ENCODE measurements at places on chromosomes 3 and 15.

- DNase-seq, result no peak
Measured at GRCh38 chr3:117580806-117581205, 871.2 kb downstream of the TUSC7 start.

GRCh38 chr3:173396191-173397041, 1.1 kb upstream of the NLGN1 start:
- DNase-seq, result no peak

GRCh38 chr3:177174607-177175170, 22.6 kb downstream of the TBL1XR1 start:
- no peak for DNase-seq

DNA sequence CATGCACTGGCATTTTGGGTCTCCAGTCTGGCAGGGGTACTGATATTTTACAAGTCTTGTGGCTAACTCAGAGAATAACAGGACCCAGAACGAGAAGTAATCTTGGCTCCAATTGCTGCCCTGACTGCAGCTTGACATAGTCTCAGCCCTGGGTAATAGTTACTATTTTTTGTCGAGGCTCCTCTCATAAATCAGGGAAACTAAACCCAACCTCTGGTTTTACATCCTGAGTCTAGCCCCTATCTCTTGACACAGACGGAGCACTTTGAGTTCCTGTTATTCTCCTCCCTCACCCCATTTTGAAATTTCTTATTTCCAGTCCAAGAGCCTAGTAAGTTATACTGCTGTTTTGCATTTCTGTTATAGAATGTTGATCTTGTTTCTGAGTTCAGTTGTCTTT, 276.1 kb upstream of the GOLIM4 start:
- DNase-seq, result no peak

- no peak for DNase-seq
Measured at GRCh38 chr3:20739814-20740213, 553.8 kb upstream of the SGO1 start.

DNA sequence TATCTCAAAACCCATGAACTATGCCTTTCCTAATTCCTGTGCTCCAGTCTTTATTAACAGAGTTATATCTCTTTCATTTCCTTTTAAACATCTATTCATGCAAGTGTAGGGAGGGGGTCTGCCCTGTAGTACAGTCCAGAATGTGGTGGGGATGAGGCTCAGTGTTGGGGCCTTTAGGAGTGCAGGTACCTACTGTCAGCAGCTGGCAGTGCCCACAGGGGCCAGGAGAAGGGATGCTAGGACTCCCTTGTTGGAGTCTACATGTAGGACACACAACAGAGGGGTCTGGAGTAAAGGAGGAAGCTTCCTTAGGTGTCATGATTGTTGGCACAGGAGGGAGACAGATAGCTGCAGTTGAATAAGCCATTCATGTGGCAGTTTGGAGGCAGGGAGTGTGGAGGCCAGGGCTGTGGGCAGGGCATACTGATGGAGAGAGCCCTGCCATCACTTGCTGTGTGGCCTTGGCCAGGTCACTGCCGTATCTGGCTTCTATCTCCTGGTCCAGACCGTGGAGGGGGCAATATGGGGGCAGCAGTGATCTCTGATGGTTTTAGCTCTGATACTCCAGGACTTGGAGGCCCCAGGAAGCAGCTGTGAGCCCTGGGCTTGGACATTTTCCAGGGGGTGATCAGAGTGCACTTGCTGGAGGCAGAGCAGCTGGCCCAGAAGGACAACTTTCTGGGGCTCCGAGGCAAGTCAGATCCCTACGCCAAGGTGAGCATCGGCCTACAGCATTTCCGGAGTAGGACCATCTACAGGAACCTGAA, 29.5 kb downstream of the ESYT3 start:
- DNase-seq, result no peak

- DNase-seq, result no peak
Measured at GRCh38 chr15:63473007-63473748, 31.2 kb upstream of the USP3 start.

- no peak for DNase-seq
Measured at GRCh38 chr3:143427631-143428030, 308.1 kb downstream of the CHST2 start.

DNA sequence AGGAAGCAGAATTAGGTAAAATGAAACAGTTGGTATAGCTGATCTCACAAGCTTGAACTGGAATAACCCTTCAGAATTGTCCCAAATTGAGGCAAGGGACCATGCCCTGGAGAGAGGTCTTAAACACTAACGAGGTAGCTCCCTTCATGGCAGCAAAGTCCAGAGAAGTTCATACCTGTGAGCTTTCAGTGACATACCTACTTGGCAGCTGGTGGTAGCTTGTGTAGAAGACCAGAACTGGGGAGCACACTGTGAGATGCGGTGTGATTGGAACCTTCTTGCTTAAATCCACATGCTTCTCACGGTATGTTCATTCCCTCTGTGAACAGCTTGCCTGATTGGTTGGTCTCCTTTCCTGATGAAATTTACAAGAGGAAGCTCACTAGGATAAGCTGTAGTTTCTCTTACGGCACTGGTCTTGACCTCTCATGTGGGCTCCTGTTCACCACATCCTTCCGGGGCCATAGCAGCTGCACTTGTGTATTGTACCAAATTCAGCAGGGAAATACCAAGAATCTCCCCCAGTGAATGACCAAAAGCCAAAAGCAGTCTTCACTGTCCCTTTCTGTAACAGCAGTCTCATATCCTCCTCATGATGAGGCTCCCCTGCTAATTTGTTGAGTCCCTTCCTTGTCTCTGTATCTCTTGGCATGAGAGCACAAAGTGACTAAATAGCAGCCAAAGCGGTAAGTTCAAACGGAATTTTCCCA, 483.7 kb upstream of the FRG2C start:
- DNase-seq, result no peak

DNA sequence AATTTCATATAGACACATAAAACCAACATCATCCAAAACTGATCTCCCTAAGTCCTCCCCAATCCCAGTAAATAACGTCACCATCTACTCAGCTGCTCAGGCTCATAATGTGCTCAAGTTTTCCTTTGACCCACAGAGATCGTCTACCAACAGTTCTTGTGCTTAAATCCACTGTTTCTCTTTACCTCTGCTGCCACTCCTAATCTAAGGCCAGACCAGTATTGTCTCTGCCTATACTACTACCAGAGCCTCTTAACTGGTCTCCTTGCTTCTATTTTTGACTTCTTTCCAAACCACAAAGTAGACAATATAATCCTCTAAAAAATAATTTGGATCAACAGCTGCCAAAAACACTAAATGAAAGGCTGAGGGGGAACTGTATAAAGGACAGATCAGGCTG, 65.3 kb downstream of the CLASP2 start:
- DNase-seq, result no peak

DNA sequence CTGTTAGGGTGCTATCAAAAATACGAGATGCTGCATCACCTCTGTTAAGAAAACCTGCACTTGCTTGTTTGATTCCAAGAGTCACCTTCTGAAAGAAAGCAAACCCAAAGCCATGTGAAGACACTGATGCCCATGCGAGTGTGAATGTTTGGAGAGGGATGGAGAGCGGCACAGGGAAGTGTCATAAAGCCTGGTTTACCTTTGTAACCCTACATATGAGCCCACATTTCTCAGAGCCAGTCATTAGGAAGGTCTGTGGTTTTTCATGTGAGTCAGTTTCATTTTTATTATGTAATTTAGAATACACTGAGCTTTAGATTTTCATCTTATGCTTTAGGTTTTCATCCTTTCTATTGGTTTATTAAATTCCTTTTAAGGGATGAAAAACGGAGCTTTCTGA, 896.8 kb downstream of the ROBO1 start:
- no peak for DNase-seq

DNA sequence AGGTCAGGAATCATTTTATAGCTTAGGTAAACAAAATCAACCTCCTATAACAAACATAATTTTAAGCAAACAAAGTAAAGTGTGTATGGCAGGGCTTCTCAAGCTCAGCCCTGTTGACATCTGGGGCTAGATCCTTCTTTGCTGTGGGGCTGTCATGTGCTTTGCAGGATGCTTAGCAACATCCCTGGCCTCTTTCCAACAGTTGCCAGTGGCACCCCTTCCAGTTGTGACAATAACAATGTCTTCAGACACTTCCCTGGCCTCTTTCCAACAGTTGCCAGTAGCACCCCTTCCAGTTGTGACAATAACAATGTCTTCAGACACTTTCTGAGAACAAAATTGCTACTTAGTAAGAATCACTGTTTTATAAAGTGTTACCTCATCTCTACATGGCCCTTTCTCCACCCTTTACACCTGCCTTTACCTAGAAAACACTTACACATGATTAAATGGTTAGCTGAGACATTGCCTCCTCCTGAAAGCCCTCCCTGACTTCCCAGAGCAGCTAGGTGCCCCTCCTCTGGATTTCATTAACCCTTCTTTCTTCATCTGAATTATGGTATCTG, 194.0 kb upstream of the LMCD1 start:
- peak; percentile 36 for DNase-seq

DNA sequence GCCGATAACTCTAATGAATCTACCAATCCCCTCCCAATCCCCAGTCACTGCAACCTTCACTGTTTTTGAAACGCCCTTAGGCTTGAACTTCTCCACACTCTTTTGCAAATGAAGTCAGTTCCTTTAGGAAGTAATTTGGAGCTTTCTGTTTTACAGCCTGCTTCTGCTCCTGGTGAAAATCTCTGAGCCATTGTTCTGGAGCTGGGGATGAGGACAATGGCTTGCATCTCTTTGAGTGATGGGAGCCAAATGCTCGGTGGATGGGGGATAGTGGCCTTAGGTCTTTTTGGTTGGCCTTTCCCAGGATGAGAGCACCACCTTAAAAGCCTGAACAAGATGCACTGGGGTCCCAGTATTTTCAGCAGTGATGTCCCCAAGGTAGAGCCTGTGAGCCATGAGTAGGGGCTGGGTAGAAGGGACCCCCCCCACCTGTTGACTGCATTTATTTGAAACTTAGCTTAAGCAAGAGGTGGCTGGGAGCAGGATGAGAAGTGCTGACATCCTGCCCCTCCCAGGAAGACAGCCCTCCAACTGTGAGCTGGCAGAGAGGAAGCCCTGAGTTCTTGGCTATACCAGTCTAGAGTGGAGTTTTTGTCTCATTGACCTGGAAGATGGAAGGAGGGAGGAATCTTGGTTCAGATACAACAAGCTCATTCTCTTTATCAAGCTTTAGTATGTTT, 7.6 kb upstream of the MYO5C start:
- DNase-seq, result no peak

GRCh38 chr3:187104933-187105332, 34.4 kb downstream of the RPL39L start:
- no peak for DNase-seq

- no peak for DNase-seq
Measured at GRCh38 chr15:96359616-96360521, 29.4 kb downstream of the NR2F2 start.

DNA sequence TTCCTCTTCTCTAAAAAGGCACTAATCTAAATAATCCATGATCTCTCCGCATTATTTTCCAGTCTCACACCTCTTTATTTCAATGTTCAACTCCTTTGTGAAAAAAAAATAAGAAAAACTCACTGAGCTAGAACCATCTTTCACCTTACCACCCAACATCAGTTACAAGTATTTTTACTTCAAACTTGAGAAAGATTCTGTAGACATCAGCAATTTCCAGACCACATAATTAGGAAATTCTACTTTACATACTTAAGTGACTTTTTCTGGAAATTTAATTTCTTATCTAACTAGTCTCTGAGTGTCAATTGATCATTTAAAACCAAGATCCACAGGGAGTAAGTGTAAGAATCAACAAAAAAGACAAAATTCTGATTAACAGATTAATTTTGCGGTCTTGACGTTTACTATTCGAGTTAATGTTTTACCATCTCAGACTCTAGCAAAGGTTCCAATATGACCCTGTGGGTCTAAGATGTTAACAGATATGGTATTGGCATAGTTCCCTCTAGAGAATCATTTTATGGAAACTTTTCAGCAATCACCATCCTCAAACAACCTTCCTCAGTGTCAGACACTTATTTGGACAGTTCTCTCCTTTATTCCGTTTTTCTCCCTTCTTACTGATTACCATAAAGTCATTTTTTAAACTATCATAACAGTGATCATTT, 5.1 kb downstream of the ATP13A3 start:
- no peak for DNase-seq

DNA sequence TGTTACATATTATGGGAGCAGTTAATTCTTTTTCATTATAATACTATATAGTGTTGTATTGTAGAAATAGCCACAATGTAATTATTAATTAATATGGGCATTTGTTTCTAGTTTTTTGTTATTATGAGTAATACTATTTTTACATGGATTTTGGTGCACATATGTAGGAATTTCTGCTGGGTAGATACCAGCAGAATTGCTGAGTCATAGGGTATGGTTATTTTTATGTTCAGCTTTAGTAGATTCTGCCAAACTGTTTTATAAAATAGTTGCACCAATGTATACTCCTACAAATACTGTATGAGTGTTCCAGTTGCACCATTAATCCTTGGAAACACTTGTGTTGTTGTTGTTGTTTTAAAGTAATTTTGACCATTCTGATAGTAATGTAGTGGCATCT, 91.5 kb downstream of the SH3GL3 start:
- no peak for DNase-seq

DNA sequence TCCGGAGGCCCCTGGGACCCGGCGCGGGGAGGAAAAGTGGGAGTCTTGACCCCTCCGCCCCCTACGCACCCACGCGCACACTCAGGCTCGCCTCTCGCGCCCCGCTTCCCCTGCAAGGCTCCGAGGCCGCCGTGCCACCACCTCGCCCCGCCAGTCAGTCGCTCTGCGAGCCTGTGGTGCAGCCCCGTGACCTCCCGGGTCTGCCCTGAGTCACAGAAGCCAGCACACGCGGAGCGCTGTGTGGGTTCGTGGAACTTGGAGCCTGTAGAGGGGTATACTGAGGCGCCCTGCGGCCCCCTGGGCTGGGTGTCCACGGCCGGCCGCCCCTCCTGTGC, 380 bp upstream of the ALS2CL start:
- no peak for DNase-seq

- DNase-seq, result no peak
Measured at GRCh38 chr3:11552289-11553264, 91.1 kb downstream of the VGLL4 start.

- DNase-seq, result no peak
Measured at GRCh38 chr3:77071809-77072208, 31.9 kb downstream of the ROBO2 start.

DNA sequence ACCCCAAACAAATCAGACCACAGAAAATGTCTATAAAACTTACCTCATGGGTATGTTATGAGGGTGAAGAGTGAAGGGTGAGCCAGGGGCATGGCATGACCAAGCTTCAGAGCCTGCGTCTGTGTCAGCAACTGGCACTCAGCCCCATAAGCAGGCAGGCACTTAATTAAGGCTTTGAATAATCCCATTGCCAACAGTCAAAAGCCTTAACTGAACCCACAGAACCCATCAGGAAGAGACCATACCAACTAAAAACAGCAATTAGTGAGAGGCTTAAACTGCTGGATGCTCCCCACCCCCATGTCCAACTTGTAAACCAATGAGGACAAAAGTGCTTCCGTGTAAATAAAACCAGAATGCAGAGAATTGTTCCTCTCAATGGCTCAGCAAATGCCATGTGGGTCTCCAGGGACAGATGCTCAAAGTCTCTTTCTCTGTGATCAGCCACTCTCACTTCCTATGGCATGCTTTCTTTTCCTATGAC, 126.0 kb downstream of the MYLK start:
- peak; percentile 45 for DNase-seq

- DNase-seq, result peak; percentile 70
Measured at GRCh38 chr3:52233968-52234367, 5.0 kb downstream of the TWF2 start.

- DNase-seq, result no peak
Measured at GRCh38 chr3:197753263-197753662, 3.6 kb downstream of the FYTTD1 start.
